ENCODE measurements at places on chromosomes 3 and 15.

DNA sequence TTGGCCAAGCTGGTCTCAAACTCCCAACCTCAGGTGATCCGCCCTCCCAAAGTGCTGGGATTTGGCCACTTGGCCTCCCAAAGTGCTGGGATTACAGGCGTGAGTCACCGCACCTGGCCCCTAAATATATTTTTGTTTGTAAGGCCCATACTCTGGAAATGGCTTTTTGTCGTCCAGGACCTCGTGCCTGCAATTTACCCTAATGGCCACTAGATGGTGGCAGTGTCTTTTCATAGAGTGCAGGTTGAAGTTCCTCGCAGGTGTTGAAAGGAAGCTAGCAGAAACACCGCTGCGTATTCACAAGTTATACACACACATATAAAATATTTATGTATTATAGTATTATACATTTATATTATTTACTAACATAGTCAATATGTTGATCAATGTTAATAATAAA, 97.2 kb downstream of the LRTM1 start:
- peak; percentile 18 for DNase-seq

DNA sequence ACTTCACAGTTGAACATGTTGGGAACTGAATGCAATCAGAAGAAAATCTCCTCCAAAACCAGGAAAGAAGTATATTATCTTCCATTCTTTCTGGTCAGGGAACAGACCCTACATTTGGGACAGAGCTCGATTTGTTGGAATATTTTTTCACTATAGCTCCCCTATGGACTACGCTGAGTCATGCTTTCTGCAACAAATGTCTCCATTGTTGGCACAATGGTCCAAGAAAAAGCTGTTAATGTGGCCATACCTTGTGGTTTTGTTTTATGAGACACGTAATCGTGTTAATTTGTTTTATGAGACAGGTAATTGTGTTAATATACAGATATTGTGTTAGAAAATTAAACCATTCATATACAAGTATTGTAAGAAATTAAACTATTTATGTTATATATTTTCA, 101.4 kb downstream of the TGFBR2 start:
- no peak for DNase-seq

DNA sequence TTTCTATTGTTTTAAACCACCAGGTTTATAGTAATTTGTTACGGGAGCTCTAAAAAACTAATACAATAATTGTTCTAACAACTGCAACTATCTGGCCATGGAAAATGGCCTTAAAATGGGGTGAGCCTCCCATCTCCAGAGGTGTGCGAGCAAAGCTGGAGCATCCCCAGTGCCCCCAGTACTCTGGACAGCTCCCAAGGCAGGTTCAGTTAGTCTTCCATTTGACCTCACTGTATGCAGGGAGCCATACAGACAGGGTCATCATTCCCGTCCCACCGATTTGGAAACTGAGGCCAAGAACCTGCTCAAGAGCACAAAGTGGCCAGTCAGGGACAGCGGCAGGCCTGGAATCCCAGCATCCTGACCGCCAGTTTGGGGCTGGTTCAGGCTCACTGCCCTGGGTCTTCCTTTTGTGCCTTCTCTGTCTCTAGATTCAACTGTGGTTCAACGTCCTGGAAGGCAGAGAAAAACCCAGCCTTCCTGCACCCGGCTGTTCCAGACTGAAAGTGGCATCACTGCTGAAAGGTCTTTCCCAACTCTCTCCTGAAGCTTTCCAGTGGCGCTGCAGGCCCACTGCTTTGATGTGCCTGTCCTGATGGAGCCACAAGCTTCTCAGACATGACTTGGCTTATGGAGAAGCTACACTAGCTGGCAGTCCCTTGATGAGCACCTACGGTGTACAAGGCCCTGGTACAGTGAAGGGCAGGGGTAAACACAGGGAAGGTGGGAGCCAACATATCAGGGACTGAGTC, 76.6 kb upstream of the LINGO1 start:
- DNase-seq: no peak

GRCh38 chr15:87849181-87849580, 407.4 kb downstream of the NTRK3 start:
- no peak for DNase-seq

- peak; percentile 50 for DNase-seq
Observed at GRCh38 chr3:14265246-14265962, 86.8 kb downstream of the LSM3 start.

- no peak for DNase-seq
Observed at GRCh38 chr3:79477242-79477641, 290.6 kb downstream of the ROBO1 start.

DNA sequence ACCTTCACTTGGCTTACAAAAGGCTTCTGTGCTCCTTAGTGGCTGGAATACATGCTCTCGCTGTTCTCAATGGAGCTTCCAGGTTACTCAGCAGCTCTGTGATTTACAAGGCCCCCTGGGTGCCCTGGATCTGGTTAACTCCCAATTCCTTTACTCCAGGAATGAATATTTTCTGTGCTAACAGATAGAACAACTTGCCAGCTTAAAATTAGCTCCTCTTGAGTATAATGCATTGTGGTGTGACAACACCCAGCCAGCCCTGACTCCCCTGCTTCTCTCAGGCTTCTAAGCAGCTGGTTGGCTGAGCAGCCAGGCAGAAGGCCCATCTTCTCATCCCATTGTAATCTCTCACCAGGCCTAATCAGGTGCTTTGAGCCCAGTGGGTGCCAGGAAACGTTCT, 246.4 kb downstream of the ALCAM start:
- peak; percentile 44 for DNase-seq

DNA sequence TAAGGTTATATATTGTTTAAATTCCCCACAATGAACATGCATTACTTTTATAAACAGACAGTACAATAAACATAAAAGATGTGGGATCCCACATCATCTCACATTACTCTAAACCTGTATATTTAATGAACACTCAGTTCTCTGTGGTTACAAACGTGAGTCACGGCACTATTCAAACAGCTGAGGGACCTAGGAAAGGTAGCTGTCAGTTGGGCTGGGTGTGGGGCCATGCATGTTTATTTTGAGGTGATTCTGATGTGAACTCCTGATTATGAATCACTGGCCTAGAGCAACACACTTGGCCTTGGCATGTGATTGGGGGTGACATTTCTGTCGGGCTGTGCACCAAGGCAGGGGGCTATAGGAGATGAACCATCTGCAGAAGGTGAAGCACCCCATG, 147.6 kb upstream of the HACD2 start:
- DNase-seq: peak; percentile 80

- peak; percentile 68 for DNase-seq
Observed at GRCh38 chr3:83193526-83193925, 1432.1 kb upstream of the GBE1 start.

DNA sequence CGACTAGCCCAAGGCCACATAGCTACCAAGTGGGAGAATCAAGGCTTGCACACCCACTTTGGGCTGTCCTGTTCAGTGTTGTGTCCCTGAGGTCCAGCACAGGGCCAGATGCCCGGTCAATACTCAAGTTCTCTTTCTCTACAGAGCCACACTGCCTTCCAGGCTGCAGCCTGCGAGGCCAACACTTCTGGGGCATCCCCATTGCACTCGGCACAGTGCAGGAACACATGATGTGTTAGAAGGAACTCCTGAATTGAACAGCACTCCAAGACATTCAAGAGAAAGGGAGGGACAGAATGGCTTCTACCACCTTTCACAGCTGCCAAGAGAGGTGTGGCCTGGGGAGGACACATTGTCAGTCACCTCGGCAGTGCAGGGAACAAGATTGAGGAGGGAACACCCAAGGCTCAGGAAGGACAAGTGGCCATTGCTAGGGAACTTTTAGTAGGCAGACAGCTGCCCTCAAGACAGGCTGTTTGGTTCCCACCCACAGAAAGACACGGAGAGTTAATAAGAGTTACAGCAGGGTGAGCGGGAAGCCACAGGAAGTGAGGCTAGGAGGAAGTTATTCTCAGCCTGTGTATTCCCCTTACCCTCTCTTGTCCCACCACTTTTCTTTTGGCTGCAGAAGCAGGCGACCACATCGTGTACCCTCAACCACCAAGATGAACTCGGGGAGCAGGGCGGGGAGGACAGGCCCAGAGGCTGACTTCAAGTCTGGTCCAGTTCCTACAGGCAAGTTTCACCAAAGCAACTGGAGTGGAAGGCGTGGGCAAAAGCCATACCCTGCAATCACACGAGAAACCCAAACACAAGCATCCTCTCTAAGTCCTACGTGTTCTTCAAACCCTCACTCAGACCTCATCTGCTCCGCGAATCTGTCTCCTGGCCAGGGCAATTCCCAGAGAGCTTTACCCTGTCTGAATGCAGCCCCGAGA, 69.4 kb downstream of the SRGAP3 start:
- DNase-seq: no peak

GRCh38 chr3:126527006-126527405, 3.1 kb downstream of the CHST13 start:
- DNase-seq: no peak

GRCh38 chr15:85497172-85497569, 116.8 kb downstream of the AKAP13 start:
- no peak for DNase-seq

GRCh38 chr3:172061724-172062184, 22.4 kb downstream of the FNDC3B start:
- no peak for DNase-seq

- DNase-seq: peak; percentile 51
Observed at GRCh38 chr3:187743195-187744141, 1.8 kb downstream of the BCL6 start.

DNA sequence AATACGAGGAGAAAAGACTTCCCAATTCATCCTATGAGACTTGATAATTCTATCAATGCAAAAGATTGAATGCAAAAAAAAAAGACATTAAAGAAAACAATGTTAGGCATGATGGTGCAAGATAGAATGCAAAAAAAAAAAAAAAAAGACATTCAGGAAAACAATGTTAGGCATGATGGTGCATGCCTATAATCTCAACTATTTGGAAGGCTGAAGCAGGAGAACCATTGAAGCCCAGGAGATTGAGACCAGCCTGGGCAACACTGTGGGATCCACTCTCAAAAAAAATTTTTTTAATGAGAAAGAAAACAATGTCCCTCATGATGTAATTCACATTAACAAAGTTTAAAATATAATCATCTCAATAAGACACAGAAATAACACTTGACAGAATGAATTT, 75.9 kb downstream of the MYO9A start:
- DNase-seq: no peak

- DNase-seq: peak; percentile 13
Observed at GRCh38 chr3:79598594-79598993, 169.2 kb downstream of the ROBO1 start.

DNA sequence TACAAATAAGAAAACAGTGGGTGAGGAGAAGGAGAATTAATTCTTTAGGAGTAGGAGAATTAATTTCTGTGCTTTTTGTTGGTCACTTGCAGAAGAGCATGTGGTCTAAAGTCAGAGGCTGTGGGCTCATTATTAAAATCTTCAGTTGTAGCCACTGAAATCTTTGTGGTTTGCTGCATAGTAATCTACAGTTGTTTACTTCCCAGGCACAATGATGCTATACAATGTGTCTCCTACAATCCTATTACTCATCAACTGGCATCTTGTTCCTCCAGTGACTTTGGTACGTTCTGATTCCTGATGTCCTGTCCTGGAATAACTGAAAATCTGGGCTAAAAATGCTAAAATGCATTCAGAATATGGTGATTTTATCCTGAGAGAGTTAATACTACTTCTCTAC, 21.0 kb downstream of the IFT122 start:
- DNase-seq: peak; percentile 55

- DNase-seq: no peak
Observed at GRCh38 chr3:142281474-142281873, 56.1 kb upstream of the GK5 start.

DNA sequence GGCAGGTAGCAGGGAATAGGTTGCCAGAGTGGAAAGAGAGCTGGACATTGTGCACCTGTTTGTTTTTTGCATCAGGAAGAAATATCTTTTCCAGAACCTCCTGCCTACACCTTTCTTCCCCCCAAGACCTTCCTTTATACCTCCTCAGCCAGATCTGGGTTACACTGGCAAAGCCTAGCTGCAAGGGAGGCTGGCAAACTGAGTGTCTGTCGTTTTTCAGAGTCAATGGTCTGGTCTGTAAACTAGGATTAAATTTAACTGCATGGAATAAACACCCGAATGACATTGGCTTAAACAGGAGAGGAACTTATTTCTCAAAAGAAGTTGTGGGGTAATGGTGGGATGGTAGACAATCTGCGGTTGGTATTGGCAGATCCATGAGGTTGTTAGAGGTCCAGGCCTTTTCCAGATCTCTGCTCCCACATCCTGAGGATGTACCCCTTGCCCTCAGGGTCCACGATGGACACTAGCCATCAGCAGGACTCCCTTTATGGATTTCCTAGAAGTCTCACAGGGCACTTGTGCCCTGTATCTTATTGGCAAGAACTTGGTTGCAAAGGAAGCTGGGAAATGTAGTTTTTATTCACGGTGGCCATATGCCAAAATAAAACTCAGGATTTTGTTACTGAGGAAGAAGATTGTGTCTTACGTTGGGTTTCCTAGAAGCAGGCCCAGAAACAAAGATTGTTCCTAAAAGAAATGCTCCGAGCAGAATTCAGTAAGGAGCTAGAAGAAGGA, 3.2 kb upstream of the RARRES1 start:
- DNase-seq: no peak
